ENCODE measurements at places on chromosomes 11 and 22.

GRCh38 chr11:36013950-36014897 lies 70.4 kb downstream of the LDLRAD3 start:
- no peak for DNase-seq

GRCh38 chr11:37704791-37705190 lies 1106.8 kb upstream of the RAG2 start:
- DNase-seq = no peak

DNA sequence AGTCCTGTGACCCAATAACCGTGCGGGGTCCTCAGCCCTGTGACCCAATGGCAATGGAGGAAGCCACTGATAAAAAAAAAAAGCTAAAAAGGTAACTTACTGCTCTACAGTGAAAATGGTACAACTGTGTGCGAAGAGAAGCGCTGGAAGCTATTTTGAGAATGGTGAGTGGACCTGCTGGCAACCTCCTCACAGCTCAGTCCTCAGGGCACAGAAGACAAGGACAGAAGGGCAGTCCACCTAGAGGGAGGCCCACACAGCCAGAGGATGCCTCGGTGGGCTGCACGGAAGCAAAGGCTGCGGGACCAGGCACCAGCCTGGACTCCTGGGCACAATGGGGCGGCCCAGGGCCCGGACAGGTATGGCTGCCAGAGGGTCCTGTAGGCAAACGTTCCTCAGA lies 35.6 kb downstream of the BRD1 start:
- DNase-seq = no peak

DNA sequence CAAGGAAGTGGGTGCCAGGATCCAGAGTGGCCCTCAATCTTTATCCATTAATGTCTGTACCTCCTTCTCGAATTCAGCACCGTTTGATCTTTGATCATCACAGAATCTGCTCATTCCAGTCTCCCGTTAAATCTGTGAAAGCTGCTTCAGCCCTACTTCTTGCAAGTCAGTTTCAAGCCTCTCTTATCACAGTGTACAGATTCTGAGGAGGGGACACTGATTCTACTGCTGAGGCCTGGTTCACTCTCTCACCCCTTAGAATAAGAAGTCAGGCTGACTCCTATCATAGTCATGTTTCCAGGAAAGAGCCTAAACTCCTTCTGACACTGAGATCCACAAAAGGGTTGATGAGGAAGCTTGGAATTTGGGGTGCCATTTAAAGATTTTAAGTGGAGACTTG lies 39.0 kb downstream of the MAML2 start:
- DNase-seq = no peak

DNA sequence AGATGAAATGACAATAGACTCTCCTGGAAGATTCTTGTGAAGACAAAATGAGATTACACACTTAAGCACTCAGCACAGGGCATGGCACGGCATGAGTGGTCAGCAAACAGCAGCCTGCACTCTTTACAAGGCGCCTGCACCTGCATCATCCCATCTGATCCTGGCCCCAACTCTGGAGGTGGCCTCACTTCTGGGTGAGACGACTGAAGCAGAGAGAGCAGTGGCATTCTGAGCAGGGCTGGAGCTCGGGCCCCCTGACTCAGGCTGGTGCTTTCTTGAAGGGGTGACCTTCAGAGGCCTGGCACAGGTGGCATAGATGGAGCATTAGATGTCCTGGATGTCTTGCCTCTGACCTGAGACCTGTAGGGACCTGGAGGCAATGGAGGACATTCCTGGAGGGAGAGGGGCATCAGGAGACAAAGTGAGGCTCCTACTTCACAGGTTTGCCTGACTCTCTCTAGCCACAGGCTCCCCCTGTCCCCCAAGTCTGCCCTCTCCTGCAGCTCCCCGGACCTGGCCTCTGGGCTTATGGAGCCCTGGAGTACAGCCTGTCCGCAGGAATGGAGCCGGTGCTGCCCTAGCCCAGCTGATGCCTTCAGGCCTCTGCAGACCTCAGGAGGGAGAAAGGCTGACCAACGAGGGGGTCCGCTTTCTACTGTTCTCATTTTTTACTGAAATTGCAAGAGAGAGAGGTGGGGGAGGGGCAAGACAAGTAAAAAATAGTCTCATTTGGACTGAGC lies 65.5 kb upstream of the THY1 start:
- no peak for DNase-seq

DNA sequence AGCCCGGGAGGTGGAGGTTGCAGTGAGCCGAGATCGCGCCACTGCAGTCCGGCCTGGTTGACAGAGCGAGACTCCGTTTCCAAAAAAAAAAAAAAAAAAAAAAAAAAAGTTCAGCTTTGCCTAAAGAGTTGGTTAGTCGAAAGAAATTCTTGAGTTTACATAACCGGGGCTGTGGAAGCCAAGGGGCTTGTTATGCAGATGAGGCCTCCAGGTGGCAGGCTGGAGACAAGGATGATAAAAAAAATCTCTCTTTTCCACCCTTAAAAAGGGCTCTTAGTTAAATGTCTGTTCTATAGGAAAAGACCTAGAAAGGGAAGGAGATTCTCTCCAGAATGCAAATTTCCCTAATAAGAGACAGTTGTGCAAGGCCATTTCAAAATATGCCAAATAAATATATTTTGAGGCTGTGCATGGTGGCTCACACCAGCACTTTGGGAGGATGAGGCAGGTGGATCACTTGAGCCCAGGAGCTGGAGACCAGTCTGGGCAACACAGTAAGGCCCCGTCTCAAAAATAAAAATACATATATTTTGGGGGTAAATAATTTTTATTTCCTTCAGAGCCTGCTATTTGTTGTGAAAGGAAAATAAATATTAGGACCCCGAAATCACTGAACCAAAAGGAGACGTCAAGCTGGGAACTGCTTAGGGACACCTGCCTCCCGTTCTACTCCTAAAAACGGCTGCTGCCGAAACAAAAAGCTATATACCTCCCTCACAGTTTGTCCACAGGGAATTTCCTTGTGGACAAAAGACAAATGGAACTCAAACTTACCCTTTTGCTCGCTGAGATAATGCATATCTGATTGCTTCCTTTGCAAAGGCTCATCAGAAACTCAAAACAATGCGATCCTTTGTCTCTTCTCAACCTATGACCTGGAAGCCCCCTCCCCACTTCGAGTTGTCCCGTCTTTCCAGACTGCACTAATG lies 2.4 kb upstream of the IFITM2 start:
- no peak for DNase-seq

- no peak for DNase-seq
These were observed 154.7 kb downstream of the BARX2 start for GRCh38 chr11:129530154-129530895.

DNA sequence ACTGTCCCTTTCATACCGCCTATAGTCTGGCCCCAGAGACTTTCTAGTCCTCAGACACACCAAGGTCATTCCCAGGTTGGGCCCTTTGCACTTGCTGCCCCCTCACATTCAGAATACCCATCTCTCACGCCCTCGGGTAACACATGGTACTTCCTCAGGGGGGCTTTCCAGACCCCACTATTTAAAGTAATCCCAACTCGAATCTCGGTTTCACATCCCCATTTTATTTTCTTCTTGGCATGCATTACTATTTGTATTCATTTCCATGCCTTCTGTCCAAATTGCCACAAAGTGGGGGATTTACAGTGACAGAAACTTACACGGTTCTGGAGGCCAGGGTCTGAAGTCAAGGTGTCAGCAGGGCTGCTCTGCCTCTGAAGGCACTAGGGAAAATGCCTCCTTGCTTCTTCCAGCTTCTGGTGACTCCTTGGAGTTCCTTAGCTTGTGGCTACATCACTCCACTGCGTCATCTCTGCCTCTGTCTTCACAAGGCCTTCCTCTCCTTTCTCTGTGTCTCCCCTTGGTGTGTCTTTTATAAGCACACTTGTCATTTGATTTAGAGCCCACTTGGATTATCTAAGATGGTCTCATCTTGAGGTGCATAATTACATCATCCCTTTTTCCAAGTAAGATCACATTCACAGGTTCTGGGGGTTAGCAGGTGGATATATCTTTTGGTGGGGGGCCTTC lies 15.1 kb downstream of the RCN1 start:
- no peak for DNase-seq

- peak; percentile 52 for DNase-seq
These were observed 572 bp upstream of the APLP2 start for GRCh38 chr11:130068986-130069658.

DNA sequence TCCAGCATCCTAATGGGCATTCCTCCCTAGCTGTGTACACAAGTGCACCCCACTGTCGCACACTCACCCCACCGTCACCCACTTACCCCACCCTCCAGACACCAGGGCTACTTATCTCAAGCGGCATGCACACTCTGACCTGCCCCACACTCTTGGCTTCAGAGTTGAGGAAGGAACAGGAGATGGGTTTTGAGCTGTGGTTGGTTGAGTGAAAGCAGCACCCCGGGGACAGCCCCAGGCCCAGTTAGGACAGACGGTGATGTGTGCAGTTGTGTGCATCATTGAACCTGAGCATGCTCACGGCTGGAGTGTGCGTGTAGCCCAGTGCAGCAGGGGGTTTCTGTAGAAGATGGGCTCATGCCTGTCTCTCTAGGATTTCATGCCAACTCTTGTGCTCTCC lies 32.5 kb downstream of the AHNAK start:
- DNase-seq = no peak

DNA sequence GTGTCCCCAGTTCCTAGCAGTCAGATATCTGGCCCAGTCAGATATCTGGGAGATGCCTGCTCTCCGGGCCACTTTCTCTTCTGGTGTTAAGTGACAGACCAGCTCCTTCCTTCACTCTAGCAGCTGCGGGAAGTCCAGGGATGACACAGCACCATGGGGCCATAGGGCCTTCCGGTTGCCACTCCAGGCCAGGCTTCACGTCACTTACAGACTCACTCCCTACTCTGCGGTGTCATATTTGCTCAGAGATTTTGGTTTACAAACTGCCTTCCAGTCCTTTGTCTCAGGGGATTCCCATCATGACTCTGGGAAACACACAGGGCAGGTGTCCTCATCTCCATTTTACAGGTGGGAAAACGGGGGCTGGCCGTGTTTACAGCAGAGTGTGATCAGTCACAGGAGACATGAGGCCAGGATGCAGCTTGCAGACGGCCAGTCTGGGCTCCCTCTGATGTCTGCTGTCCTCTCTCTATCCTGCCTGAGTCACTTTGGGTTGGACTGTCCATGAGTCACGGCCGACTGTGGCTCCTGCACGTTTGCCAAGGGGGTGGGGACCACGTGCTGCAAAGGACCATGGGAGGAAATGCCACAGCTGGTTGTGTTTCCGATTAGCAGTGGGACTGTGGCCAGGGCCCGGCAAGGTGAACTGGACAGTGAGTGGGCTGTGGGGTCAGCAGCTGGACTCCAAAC lies 8.2 kb upstream of the TBC1D22A start:
- no peak for DNase-seq

- peak; percentile 11 for DNase-seq
These were observed at the start of gene KLHL22 for GRCh38 chr22:20494978-20495860. Gene KLHL22, minus strand, starts transcription at chr22:20495795. Its CDS starts 6,584 bp downstream, at chr22:20489211.

DNA sequence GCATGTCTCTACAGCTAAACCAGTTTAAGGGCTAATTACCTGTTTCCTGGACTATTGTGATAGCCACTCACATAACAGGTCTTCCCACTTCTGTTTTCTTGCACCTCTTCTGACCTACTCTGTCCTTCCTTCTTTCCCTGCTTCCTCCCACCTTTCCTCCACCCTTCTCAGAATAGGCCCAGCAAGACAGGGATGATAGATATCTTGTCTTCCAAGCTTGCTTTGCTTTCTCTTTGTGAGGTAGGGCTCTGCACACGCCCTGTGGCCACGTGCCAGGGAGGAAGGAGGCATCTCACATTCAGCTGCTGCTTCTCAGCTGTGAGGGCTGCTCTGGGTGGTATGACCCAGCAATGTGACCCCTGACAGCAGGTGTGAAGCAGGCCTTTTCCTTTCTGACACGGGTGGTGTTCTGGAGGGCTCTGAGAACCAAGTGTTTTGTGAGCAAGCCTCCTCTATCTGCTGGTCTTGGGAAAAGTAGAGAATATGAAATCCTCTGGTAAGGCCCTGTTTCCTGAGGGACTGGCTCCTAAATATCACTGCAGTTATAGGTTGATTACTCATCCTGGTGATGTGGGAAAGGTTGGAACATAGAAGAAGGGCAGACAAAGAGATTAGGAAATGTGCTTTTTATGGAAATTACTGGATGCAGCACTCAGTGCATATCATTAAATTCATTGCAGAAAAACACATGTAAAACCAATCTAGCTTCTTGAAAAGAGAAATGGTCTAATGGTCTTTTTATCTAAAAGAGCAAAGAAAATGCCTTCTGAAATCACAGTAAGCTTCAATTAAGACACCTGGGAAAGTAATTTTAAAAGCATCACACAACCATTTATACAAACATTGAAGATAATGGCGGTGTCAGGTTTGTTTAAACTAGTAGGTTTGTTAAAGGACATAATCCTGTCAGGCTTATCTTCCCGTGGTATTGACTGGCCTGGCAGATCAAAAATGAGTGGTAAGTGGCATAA lies 8.5 kb downstream of the AMOTL1 start:
- DNase-seq = no peak

DNA sequence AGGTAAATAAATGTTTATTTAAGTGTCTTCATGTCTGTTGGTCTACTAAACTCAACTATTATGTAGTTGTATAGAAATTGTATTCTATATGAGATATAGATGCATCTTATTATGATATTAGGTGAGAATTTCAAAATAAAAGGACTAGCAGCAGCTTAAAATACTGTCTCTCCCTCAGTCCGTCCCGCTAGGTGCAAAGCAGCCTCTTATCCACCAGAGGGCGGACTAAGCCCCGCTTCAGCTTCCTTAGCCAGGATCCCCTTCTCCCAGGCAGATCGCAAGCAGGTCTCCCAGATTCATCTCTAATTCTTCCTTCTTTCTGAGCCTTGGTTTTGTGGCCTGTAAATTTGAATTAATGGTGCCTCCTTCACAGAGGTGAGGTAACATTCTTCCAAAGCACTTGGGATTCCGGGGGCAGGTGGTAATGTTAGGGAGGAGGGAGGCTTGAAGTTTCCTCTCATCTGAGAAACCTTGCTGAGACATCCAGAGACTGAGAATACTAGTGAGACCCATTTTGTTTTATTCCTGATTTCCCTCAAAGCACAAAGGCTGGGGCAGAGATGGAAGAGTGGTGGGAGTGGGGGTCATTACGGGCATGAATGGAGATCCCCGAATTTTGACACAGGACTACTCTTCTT lies 13.5 kb upstream of the INSC start:
- peak; percentile 3 for DNase-seq
